Stimulated activated CD8-positive, alpha-beta memory T cell treated with anti-CD3 and anti-CD28 coated beads, Interleukin-4, amount 100 ng/mL, for 48 hours (primary cell): ENCODE measurements at places on chromosomes 12 and 14.

DNA sequence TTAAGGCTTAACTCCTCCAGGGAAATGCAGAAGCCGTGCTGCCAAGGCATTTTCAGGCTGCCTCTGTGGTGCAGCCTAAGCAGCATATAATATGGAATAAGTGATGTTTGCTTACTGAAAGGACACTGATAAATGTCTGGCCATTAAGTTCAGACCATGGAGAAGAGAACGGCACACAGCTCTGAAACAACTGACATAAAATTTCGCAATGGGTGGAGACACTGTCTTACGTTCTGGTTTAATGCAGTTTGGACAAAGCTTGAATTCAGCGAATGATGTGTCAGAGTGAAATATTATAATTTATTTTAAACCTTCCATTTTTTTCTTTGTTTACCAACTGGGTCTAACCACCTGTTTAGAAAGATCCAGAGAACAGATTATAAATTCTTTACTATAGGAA is 27.2 kb upstream of the NRXN3 start:
- no peak for DNase-seq

DNA sequence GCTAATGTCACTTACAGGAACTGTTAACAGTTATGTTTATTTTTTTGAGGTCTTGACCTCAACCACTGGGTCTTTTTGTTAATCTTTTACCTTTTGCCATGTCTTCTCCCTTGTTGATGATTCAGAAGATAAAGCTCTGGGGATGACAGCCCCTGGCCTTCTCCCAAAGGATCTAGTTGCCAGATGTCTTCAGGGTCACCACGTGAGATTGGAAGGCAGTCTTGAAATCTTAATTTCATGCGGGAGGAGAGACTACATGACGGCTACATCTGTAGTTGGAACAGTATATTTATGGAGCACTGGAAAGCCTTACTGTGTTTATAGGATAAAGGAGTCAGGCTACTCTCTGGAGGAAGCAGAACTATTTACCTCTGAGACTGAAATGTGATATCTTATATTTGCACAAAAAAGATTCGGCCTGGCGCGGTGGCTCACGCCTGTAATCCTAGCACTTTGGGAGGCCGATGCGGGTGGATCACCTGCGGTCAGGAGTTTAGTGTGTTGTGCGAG is 5.6 kb downstream of the MLEC start:
- DNase-seq: no peak

GRCh38 chr14:64990296-64990695 is 3.6 kb downstream of the FNTB start:
- DNase-seq: no peak

- no peak for DNase-seq
These were observed 41.1 kb downstream of the BBS10 start for GRCh38 chr12:76307083-76307482.
